ENCODE measurements at places on chromosomes 11 and 22.
A peak's percentile ranks its signal among the peaks of the same experiment; 100 is the strongest.

DNA sequence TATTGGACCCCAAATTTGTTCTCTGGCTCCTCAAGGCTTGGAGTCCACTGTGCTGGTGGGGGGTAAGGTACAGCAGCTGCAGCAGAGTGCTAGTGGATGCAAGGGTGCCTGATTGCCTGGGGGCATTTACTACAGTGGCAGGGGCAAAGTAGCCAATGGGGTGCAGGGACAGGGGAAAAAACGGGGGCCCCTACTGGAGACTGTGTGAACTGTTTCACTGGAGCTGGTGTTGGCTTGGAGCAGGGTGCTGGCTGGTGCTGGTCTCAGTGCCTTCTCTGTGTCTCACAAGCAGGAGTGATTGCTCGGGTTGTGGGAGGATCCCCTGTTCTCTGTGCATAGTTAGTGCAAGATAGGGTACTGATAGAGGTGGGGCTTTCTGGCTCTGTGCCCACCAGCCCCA lies 935.9 kb downstream of the JRKL start:
- no peak for DNase-seq

DNA sequence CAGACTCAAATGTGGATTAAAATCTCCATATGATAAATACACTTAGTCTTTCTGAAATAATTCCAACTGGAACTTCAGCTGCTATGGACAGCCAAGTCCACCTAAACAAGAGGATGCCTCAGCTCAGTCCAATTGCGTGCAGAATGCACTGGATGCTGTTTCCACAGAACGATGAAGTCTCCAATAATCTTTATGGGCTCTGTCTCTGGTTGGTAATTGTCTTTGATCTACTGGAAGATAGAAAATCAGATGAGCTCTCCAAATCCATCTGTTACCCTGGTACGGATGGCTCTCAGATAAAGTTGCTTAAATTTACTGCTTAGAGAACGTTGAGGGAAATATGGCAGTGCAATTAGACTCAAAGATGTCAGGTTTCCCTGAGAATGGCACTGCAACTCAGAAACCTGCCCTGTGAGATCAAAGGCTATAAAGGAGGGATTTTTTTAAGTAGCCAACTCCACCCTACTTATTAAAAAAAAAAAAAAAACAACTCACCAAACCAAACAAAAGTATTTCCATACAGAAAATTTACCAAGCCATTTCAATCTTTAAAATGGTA lies 859 bp upstream of the BIRC3 start:
- DNase-seq, result no peak

GRCh38 chr22:37356922-37357321 lies 70.4 kb downstream of the ELFN2 start:
- no peak for DNase-seq

GRCh38 chr22:19655399-19655798 lies 58.9 kb upstream of the SEPTIN5 start:
- DNase-seq, result no peak

DNA sequence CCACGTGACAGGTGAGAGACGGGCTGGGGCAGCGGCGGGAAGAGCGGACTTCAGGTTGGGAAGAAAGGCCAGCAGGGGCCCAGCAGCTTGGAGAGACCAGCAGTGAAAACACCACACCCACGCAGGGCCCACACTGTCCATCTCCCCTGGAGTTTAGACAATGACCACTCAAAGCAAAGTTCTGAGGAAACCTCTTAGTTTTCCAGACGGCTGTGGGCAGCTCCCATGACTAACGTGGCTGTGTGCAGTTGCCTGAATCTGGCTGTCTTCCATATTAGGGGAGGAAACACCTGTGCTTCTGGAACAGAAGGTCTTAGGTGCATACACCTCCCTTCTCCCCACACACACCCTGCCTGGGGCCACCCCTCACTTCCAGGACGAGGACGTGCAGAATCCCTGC lies 70.6 kb upstream of the TTLL12 start:
- peak; percentile 77 for DNase-seq

DNA sequence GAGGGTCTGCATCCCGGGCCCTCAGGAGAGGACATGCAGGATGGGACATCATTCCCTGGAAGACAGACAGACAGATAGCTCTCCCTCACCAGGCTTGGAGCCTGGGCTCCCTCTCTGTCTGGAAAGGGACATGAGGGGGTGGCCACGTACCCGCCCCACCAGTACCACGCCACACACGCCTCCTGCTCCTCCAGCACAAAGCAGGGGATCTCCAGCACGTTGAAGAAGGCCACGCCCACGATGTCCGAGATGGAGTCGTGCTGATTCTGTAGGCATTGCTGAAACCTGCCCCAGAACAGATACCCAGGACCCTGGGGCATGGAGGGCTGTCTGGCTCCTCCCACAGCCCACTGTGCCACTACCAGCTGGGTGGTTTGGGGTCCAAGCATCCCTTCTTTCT lies 2.2 kb downstream of the PLA2G3 start:
- no peak for DNase-seq

GRCh38 chr11:16669799-16670415 lies 68.5 kb upstream of the C11orf58 start:
- DNase-seq, result no peak

DNA sequence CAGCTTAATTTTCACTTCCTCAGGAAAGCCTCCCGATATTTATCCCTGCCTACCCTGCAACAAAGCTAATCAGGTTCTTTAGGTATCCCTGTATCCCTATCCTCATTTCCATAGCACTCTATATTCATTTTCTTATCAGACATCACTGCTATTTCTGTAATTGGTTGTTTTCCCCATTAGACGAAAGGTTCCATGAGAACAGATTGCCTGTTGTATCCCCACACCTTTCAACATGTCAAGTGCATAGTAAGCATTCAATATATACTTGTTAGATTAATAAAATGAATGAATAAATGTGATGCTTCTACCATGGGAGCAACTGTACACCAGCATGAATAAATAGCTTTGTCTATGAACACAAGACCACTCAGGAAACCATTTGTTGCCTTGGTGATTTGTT lies 499.8 kb downstream of the DLG2 start:
- no peak for DNase-seq

DNA sequence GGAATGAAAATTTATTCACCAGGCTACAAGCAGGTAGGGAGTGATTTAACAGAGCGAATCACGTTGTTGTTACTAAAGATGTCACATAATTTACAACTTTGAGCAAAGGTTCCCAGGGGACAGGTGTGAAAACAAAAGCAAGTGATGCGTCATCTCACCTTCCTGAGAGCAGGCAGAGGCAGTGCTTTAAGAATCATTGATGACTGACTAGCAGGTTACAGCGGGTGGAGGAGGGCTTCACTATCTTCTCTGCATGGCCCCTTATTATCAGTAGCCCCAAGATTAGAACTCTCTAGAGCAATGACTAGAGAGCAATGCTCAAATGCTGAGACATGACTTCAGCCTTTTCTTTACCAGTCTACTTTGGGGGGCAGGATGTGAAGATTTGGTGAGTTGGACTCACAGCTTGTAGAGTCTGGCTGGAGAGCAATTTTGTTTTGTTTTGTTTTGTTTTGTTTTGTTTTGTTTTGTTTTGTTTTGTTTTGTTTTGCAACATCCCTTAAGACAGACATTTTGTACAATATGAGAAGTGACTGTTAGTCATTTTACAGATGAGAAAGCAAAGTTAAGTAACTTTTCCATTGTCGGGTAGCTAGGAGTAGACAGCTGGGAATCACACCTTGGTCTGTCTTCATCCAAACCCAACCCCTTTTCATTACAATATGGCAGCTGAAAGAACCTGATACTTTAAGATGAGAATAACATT lies 84.8 kb downstream of the SLC1A2 start:
- no peak for DNase-seq

- DNase-seq, result no peak
Observed at GRCh38 chr11:29452146-29452545, 564.7 kb downstream of the KCNA4 start.

GRCh38 chr11:2090172-2091111 lies 48.7 kb downstream of the IGF2 start:
- DNase-seq, result no peak

DNA sequence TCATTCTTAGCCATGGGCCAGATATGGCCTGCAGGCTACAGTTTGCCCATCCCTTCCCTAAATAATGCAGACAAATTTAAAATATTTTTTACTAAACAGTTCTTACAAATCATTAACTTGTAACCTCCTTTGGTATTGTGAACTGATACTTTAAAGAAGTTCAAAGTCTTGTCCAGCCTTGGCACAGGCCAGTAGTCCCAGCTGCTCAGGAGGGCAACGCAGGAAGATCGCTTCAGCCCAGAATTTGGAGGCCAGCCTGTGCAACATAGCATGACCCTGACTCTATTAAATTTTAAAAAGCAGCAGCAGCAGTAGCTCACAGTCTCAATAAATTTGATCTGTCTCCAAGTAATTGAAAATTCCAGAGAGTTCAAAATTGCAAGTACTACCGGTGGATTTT lies 83.7 kb upstream of the ARHGAP32 start:
- no peak for DNase-seq

Measured in NCI-H2171 (cell line).